Erythroblast (primary cell): ENCODE measurements at places on chromosomes 1 and 21.

DNA sequence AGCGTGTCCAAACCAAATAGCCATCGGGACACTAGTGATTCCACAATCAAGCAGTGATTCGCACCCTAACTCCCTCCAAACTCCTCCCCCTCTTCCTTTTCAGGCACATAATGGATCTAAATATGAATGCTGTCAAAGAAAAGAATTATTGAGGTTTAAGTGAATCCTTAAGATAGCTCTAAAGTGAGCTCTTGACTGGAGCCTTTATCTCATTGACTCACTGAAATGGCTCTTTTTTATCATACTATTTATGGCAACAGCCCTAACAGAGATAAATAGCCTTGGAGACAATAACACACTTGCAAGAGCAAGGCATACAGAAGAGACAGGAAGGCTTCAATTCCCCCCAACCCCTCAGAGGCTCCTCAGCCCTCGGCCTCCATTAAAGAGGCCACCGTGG lies 143.3 kb downstream of the PLXNA2 start:
- no peak for DNase-seq

GRCh38 chr1:57518496-57518895 lies 94.6 kb upstream of the DAB1 start:
- DNase-seq = no peak

GRCh38 chr1:32356478-32356877 lies 5.8 kb downstream of the FAM229A start:
- DNase-seq = no peak

GRCh38 chr1:239814306-239814881 lies 277.3 kb upstream of the FMN2 start:
- no peak for DNase-seq

- no peak for DNase-seq
Measured at GRCh38 chr1:151386002-151386401, 13.4 kb upstream of the PSMB4 start.

GRCh38 chr1:203512848-203513584 lies 19.1 kb downstream of the OPTC start:
- DNase-seq = no peak

DNA sequence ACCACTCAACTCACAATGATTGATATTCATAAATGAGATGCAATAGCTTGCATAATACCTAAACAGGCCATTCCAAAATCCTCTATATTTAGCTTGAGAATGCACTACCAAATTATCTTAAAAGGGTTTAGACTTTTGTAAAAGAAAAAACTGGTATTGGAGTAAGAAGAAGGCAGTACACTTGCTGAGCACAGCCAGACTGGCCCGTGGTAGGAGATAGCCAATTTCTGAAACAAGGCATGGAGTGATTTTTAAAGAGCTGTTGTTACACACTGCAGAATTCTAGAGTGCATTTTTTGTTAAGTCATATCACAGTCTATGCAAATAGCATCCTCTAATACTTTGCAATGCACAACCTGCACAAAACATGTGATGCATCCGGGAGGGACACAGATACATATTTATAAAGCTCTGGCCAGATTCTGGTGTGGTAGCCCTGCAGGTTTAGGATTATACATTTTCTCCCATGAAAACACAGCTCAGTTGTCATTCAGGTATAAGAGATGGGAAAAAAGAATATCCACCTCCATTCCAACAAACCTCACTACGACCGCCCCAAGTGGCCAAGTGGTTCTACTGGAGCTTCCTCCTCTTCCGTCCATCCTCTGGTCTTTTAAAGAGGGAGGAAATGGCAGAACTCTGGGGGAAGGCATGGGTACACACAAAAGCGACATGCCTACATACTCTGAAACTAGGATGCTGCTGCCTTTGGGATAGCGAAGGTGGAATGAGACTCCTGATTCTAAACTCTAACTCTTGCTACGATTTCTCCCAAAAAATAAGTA lies 40.8 kb downstream of the BCAR3 start:
- no peak for DNase-seq

GRCh38 chr1:26027716-26028489 lies 6.3 kb downstream of the EXTL1 start:
- DNase-seq = no peak

GRCh38 chr1:3022976-3023375 lies 1.7 kb downstream of the ACTRT2 start:
- no peak for DNase-seq

GRCh38 chr1:110196917-110197765 lies 13.0 kb upstream of the KCNC4 start:
- peak; percentile 51 for DNase-seq

DNA sequence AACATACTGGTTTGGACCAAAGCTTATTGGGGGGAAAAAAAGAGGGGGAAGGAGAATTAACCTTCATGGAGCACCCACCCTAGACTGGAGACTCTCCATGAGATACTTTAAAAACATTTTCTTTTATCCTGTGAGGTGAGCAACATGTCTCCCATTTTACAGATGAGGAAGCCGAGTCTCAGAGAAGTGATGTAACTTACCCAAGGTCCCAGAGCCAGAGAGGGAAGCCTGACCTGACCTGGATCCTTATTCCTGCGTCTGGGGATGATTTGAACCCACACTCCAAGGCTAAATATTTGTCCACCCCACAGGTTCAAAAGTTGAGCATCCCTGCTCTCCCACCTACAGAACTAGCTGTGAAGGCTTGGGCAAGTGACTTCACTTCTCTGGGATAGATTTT lies 137.9 kb upstream of the JUN start:
- no peak for DNase-seq

GRCh38 chr1:221712776-221713431 lies 29.0 kb downstream of the DUSP10 start:
- no peak for DNase-seq

- peak; percentile 92 for DNase-seq
Measured at GRCh38 chr1:216600730-216601609, 122.3 kb downstream of the ESRRG start.

GRCh38 chr1:188089461-188089860 lies 1260.7 kb downstream of the PLA2G4A start:
- DNase-seq = no peak
